ENCODE measurements at places on chromosomes 7 and 10.

DNA sequence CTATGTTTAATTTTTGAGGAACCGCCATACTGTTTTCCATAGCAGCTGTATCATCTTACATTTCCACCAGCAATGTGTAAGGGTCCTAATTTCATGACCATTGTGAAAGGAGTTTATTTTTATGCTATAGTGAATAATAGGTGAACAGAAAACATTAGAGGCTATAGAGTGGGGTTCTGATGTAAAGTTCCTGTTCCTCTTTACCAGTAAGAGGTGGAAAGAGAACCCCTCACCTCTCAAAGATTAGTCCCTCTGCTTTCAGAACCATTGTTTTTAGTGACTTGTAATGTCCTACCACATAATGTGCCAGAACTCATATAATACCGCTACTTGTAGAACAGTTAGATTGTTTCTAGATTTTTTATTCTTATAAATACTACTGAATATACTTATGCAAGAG, 34.2 kb downstream of the SUFU start:
- no peak for DNase-seq

DNA sequence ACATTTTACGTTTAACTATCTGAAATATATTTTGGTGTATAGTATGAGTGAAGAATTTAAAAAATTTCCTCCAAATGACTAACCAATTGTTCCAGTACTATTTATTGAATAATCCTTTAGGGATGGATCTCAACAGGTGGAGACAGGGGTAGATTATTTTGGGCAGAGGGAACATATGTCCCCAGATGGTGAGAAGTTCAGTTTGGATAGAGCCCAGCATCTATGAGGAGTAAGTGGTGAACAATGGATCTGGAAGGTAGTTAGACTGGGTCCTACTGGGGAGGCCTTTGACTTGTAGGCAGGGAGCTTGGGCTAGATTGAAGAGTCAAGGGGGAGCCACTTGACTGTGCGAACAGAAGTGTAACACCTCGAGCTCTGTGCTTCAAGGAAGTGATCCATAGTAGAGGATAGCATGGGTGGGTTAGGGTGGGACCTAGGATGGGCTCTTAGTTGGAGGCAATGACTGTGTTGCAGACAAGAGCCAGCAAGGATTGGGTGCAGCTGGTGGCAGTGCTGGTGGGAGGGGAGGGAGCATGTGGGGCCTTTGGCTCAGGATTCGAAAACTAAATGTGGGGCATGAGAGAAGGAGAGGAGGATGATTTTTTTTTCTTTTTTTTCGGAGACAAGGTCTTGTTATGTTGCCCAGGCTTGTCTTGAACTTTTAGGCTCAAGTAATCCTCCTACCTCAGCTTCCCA, 3.9 kb upstream of the PURB start:
- DNase-seq: no peak

DNA sequence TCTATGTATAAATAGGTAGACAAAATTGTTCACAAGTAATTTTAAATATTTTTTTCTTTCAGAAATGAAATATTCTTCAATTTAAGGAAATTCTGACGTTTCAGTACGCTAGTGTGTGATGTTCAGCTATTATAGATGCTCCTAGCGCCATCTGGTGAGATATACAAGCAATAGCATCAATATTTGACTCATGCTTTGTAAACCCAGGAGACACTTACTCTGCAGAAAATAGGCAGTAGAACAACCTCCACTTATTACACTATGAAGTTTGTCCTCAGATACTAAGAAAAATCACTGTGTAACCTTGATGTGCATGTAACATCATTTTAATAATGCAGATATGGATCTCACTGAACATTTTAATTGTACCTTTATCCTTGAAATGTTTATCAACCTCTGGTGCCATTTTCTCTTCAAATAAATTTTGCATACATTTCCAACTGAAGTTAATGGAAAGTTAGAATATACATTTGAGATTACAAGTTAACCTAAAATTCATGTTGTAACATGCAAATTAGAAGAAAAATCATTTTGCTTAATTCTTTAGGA, 151.5 kb upstream of the FAM3C start:
- DNase-seq: peak; percentile 77

- no peak for DNase-seq
Measured at GRCh38 chr10:100401631-100402328, 54.7 kb downstream of the SCD start.

- no peak for DNase-seq
Measured at GRCh38 chr10:86149257-86149656, 217.3 kb downstream of the GRID1 start.

GRCh38 chr10:108568824-108569223, 1354.5 kb downstream of the XPNPEP1 start:
- no peak for DNase-seq

- no peak for DNase-seq
Measured at GRCh38 chr10:94138391-94138790, 144.7 kb downstream of the PLCE1 start.

DNA sequence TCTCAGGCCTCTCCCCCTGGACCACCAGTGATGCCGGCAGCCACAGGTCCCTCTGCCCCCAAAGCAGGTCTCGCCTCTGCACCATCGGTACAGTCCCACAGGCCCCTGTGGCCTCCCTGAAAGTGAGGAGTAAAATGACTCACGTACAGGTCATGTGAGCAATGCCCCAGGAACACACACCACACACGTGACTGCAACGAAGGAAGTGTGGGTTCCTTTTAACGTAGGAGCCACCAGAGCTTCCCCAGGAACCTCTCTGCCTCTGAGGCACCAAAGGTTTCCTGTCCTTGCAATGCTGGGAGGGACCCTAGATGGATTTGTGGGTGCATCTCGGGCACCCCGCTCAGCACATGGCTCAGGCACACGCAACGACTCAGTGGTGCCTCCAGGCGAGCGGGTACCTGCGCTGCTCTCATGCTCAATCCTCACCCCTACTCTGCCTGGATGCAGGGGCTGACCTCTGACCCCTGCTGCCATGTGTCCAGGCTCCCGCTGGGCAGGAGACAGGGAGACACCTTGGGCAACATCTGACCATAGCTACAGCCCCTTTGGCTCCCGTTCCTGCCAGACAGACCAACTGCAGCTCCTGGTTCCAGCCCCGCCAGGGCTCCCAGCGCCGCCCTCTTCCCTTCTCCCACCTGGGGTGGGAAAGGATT, 120.7 kb downstream of the PRKAG2 start:
- DNase-seq: no peak

DNA sequence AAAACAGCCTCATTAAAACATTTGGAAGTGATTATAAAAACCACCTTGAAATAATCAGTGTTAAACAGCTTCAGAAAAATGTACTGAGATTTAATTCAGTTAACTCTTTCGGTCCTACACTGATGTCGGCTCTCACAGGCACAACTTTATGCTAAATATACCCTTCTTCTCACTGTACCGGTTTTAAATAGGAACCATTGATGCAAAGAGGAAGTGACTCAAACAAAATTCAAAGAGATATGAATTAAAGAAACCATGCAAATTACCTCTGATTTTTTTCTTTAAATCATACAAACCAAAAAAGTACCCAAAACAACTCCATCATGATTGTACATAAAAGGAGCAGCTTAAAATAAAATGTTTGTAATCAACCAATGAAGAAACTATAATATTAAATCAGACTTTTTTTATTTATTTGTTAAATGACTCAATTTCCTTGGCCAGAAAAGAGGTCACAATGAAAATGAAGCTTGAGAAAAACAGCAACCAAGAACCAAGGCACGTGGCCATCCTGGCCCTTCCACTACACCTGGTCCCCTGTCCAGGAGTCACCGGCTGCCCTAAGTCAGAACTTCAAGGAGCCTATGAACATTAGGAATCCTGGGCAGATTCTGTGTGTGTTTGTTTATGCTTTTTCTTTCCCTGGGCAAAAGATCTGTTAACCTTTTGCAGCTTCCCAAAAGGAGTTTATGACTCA, 73.0 kb upstream of the CABCOCO1 start:
- DNase-seq: no peak

DNA sequence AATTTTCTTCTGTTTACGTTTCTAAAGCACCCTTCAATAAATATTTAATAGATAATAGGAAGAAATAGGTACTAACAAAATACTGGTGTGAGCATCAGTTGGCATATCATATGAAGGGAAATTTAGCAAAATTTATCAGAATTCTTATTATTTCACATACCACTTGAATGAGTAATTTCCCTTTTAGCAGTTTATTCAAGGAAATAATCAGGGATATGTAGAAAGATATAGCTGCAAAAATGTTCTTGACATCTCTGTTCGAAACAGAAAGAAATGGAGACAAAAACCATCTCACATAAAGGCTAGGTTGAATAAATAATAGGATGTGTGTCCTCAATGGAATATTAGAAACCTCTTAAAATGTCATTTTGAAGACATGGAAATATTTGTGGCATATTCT, 35.8 kb upstream of the PIP4K2A start:
- no peak for DNase-seq

DNA sequence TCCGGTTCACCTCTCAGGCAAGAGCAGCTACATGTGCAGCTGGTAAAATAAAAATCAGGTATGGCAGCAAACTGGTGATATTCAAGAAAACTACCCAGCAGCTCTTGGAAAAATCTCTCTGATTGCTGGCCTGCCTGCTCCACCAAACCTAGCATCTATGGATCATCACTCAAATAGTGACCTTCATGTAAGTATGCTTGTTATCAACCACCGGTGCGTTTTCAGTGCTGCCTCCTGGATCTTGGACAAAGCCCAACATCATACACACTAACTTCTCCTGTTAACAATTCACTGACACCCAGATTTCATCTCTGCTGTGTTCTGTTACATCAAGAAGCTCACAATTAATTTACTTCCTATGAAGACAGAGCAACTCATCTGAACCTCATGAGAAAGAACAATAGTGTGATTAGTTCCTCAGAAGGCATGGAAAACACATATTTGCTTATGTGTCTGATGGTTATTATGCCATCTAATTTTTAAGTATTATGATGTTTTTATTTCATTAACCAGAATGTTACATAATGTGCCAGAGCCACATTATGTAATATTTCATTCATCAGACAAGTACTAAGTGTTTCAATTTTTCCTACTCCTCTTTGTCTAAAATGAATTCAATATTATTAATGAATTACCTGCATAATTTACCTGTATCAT, 8.8 kb downstream of the CDK6 start:
- DNase-seq: no peak

GRCh38 chr10:102399217-102400021, 3.9 kb downstream of the NFKB2 start:
- DNase-seq: no peak

GRCh38 chr10:96125142-96125515, 5.0 kb upstream of the ZNF518A start:
- no peak for DNase-seq

DNA sequence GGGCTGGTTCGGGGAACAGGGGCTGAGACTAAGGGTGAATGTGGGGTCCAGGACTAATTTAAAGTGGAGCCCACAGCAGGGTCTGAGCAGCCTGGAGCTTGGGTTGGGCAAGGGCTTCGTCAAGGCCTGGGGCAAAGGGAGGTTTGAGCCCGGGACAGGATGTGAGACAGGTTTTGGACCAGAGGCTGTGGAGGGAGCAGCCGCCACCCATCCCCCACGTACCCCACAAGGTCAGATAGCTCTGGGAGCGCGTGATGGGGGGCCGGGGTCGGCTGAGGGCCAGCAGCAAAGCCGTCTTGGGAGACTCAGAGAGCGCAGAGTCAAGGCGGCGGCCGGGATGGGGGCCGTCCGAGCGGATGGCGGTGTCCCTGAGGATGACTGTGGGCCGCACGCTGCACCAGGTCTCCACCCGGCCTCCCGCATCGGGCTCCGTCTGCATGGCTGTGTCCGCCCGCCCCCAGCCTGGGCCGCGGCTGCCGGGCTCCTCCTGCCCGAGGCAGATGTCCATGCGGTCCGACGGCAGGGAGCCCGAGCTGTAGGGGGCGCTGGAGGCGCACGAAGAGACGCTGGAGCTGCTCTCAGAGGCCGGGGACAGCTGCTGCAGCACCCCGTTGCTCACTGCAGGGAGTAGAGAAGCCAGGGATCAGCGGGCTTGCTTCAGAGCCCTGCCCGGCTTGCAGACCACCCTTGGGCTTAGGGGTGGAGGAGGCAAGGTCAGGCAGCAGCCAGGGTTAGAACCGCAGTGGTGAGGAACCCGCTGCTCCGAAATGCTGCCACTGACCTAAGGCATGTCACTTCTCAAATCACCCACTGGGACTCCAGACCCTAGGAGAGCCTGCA, 12.1 kb downstream of the PDZD7 start:
- DNase-seq: no peak

DNA sequence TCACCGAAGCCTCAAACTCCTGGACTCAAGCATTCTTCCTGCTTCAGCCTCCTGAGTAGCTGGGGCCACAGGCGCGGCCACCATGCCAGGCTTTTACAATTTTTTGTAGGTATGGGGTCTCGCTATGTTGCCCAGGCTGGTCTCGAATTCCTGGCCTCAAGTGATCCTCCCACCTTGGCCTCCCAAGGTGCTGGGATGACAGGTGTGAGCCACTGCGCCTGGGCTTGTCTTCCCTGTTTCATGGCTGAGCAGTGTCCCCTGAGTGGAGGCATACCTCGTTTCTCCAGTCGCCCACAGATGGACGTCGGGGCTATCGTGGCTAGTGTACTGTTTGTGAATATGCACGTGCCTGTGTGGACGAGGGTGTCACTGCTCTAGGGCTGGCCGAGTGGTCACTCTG, 11.3 kb downstream of the INPP5A start:
- DNase-seq: no peak

DNA sequence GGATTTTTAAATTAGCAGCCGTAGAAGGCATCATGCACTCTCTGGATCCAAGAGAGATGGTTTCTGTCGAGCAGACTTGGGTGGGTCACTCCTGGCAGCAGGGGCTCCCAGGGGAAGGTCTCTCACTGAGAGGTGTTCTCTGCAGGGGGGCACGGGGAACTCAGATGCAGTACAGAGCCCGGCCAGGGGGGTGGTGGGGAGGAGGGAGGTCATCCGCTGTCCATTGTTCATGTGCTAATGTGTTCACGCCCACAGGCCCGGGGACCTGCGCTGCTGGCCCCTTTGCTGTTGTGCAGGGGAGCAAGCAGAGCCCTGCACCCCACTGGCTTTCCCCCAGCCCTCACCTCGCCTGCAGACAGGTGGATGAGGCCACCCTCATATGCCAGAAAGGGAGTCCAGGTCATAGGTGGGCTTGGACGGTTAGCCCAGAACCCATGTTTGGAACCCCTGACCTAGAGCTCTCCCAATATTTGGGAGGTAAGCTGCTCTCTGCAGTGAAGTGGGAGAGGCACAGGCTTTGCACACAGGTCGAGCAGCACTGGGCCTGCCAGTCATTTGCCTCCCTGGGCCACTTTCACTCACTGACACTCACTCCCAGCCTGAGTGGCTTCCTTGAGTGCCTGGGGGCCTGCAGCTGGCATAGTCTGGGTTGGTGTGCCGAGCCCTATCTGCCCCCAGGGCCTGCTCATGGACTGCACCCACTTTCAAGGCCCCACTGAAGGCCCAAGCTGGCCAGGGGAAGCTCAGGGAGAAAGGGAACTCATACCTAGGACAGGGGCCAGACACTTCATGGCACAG, 12.6 kb upstream of the TBRG4 start:
- DNase-seq: no peak

Measured in NCI-H2029 treated with DMSO at 0.1 percent for 48 hours (cell line).